ENCODE measurements at places on chromosomes 12 and 14.

GRCh38 chr14:53064475-53064874 is 88.6 kb downstream of the DDHD1 start:
- no peak for DNase-seq

GRCh38 chr14:74988131-74988530 is 14.6 kb upstream of the EIF2B2 start:
- no peak for DNase-seq

DNA sequence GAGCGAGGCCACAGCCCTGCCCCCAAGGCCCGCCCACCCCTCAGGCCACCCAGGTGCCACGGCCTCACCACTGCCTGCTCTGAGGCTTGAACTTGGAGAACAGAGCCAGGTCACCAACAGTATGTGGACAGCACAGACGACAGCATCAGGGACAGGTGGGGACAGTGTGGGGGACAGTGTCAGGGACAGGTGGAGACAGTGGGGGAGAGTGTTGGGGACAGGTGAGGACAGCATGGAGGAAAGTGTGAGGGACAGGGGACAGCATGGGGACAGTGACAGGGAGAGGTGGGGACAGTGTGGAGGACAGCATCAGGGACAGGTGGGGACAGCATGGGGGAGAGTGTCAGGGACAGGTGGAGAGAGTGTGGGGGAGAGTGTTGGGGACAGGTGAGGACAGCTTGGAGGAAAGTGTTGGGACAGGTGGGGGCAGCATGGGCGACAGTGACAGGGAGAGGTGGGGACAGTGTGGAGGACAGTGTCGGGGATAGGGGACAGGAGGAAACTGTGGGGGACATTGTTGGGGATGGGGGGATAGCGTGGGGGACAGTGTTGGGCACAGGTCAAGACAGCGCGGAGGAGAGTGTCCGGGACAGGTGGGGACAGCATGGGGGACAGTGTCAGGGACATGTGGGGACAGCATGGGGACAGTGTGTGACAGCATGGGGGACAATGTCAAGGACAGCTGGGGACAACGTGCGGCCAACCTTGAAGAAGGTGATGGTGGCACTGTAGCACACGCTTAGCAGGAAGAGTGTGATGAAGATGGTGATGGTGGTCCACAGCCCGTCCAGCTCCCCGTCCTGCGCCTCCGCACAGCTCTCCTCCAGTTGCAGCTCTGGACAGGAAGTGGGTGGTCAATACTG is 114.9 kb downstream of the TMEM121 start:
- DNase-seq: no peak

DNA sequence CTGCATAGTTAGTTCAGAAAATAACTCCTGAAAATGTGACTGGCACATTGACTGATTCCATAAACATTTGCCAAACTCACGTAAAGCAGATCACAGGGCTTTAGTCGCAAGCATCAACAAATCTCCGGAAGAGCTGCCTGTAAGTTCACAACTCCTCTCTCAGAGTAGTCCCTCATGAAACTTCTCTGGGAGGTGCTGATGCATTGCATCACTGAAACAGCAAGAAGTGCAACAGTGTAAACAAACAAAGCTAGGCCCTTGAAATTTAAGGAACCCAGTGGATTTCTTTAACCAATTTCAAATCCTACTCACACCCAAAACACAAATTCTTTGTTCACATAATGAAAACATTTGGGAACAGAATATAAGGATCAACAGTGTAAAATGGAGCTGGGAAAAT is 1691.7 kb upstream of the FLRT2 start:
- no peak for DNase-seq

GRCh38 chr14:58414845-58415244 is 12.5 kb downstream of the TIMM9 start:
- DNase-seq: no peak

DNA sequence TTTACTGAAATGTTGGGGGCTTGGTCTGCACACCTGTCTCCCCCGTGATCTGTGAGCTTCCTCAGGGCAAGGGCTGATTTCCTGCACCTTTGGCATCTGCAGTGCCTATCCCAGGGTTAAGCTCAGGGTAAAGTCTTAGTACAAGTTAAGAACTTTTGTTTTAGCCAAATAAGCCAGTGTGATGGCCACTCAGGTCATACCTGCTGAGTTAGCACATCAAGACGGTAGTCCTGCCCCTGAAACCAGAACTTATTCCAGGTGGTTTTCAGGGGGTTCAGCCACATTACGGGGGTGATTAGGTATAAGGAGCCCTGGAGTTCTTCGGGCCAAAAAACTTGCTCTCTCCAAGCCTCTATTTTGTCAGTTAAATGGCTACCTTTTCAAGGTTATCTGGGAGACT is 21.6 kb upstream of the CHST11 start:
- DNase-seq: no peak

DNA sequence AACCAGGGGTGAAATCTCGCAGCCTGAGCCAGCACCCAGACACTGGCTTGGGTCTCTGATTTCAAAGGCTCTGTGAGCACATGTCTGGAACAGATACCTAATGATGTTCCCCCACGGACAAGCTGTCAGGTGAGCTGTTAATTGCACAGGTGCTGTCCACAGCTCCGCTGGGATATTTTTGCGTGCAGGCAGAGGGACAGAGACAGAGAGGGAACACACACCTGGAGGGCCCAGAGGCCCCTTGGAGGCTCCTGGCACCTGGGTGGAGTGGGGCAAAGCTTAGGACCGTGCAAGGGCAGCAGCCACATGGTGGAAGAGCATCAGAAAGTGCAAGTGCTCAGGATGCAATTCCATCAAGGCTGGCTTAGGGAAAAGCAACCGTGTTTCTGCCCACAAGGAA is 57.3 kb downstream of the ARL6IP4 start:
- no peak for DNase-seq

GRCh38 chr12:21350975-21351374 is 16.3 kb upstream of the SLCO1A2 start:
- DNase-seq: no peak

DNA sequence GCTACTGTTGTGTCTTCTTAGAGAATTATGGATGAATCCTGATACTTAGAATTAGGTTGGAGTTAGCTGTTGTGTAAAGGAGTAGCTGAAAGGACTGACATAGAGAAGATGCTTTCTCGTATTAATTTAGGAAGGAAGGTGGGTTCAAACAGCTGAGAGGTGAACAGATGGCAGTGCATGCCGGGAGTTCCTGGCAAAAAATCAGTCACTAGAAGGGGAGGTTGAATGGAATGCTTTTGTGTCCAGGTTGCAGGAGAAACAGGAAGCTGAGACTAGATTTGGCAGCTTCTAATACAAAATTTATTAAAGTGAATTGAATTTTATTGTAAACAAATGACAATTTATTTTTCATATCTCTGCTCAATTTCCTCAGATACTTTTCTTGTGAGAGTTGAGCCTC is 70.8 kb downstream of the BTG1 start:
- DNase-seq: no peak

DNA sequence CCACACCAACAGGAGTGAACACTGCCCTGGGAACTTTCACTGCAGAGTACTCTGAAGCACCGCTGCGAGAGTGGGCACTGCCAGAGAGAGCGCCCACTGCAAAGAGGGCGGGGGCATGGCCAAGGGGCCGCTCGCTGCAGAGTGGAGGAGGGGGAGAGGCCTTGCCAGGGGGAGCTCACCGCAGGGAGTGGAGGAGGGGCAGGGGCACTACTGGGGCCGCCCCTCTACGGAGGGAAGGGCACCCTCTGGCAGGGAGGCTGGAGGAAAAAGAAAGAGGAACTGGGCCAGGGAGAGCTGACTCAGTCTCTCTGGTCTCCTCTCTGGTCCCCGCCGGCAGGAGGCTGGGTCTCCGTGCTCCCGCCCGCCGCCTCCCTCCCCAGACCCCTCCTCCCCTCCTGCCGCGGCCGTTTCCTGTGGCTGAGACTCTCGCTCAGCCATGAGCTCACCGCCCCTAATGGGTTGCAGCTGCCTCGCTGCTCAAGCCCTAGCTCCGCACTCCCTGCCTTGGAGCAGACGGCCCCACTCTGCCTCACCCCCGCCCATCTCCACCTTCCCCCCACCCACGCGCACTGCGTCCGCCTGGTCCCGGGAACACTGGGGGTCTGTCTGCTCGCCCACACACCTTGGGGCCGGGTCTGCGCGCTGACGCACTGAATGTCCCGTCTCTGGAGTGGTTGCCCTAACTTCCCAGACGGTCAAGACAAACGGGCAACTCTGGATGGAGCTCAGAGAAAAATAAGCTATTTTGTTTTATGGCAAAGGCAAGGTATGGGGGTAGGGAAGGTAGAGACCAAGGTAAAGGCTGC is 1.3 kb downstream of the ARHGEF40 start:
- peak; percentile 27 for DNase-seq

GRCh38 chr14:105083926-105084685 is 18.9 kb upstream of the GPR132 start:
- no peak for DNase-seq

DNA sequence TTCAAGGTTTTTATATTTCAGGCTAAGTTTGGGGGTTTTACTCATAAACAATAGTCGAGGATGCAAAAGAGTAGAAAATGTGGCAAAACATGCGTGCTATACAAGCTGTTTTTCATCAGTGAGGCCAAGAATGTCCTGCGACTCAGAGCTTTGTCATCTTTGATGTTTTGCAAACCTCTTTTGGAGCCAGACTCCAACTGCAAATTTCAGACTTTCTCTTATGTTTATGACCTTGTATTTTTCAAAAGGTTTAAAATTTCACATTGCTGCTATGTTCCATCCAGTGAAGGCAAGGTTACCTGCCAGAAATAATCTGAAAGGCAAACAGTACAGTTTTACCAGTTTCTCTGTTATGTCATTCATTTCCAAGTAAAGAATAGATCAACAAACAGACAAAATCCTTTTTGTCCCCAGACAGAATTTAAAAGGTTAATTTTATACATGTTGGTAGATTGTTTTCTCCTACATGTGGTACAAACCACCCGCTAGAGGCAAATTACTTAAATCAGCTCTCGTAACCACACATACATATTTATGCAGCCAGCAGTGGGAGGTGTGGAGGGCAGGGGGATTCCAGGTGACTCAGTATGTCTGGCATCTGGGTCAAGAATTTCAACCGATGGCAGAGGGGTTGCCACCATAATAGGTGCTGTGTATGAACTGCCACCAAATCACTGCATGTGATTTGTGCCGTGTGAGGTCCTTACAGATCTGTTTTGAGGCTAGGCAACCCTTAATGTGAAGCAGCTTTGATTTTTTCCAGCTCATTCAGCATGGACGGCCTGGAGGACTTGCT is 119.8 kb upstream of the CPM start:
- no peak for DNase-seq

DNA sequence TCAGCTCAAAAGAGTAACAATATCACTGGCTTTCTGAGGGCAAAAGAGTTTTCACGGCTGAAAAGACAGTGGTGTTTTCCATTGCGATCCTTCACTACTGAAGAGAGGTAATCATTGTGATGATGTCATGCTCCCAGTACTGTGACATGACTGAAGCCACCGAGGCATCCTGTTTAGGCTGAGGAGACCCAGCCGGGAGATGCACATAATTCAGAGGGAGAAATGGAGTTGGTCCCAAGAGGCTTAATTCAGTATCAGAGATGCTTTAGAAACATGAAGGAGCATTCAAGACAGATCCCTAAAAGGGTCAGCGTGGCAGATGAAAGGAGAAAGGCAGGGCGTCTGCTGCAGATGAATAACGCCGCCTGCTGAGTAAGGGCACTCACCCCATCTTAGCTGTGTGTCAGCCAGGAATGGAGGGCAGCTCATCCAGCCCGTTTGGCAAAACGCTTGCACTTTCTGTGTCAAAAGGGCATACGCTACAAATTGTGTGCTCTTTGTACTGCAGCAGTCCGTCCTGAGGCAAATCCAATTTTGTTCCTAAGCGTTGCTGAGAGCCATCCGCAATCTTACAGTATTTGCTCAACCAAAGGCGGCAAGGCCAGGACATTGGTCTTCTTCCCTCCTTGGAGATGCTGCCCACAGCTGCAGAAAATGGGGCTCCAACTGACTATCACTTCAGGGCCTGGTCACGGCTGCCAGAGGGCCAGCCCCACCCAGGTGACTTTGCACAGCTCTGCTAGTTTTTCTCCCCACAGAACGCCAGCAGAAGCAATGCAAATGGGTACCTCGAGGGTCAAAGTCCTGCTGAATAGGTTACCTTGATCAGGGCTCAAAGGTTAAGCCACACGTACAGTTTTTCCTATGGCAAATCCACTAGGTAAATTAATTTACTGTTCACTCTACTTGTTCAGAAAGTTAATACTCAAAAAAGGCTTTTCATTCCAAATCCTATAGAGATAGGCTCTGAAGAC is 23.5 kb downstream of the CCDC92 start:
- no peak for DNase-seq

GRCh38 chr14:95043732-95044462 is 113.4 kb downstream of the DICER1 start:
- DNase-seq: no peak

GRCh38 chr14:23877538-23878180 is 75.9 kb upstream of the DHRS4 start:
- DNase-seq: no peak

- DNase-seq: no peak
These were observed 338.2 kb upstream of the DDHD1 start for GRCh38 chr14:53491256-53491883.

DNA sequence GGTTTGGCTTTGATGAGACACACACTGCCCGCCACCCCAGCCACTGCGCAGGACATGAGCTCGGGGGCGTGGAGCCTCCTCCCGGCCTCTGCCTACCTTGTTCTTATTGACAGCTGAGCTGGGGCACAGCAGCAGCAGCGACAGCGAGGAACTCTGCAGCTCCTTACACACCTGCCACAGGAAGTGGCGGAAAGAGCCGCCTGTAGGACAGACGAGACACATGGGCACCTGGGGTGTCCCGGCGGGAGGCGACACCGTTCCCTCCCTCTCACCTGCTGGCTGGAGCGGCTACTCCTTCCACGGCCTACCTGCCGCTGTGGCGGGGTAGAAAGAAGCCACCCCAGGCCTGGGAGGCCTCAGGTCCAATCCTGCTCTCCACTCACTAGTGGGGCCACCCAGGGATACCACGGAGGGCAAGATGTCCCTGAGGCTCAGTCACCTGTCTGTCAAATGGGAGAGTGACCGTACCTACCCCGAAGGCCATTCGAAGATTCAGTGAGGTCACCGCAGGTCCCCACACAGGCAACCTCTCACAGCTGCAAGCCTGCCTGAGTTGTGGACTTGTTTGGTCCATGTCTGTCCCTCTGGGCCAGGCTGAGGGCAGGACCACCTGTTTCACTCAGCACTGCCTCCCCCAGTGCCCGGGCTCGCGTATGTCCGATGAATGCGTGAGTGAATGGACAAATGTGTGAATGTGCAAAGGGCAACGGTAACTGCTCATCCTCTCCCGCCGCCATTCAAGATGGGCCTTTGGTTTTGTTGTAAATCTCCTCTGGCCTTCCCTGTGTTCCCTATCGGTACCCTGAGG is 42.6 kb downstream of the TRAFD1 start:
- DNase-seq: no peak

- no peak for DNase-seq
These were observed 404.5 kb downstream of the LRFN5 start for GRCh38 chr14:42011221-42011620.

GRCh38 chr14:86124328-86124727 is 594.4 kb downstream of the FLRT2 start:
- no peak for DNase-seq
